ENCODE measurements at places on chromosomes 5 and 9. TPM values are rescaled to one million over a fixed set of nuclear protein-coding genes. Genes with fewer than 3 reads are reported as not detected.

FREM1 gene
- total RNA-seq, result not detected

ANKRD34B gene
- total RNA-seq, result 0.07 TPM

NREP gene
- 19.3 TPM for total RNA-seq

FRMPD1 gene
- not detected for total RNA-seq

SOX30 gene
- total RNA-seq, result 0.44 TPM

PCDHA2 gene
- not detected for total RNA-seq

CCNI2 gene
- 4.3 TPM for total RNA-seq

ZMAT2 gene
- total RNA-seq, result 55.3 TPM

SHISAL2B gene
- not detected for total RNA-seq

TARS1 gene
- 285 TPM for total RNA-seq

DNA sequence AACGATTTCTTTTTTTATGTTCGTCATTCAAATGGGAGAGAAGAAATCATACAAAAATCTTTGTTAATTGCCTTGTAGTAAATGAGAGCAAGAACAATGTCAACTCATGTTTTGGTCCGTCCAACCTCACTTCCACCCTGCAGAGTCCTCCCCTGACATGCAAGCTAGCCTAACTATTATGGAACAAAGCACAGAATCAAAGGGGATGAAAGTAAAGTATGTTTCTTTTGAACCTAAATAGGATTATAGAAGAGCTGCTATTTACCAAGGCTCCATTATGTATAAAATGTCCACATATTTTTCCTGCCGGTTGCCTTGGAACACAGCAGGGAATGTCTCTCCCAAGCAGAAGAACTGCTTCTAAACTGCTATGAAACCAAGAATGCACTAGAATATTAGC, 161.1 kb downstream of the MRPS30 start:
- no peak for DNase-seq

- DNase-seq, result peak; percentile 71
Measured at GRCh38 chr9:96020792-96021550, 145.5 kb downstream of the ERCC6L2 start.

- DNase-seq, result no peak
Measured at GRCh38 chr9:33472171-33472880, 1.4 kb downstream of the NOL6 start.

DNA sequence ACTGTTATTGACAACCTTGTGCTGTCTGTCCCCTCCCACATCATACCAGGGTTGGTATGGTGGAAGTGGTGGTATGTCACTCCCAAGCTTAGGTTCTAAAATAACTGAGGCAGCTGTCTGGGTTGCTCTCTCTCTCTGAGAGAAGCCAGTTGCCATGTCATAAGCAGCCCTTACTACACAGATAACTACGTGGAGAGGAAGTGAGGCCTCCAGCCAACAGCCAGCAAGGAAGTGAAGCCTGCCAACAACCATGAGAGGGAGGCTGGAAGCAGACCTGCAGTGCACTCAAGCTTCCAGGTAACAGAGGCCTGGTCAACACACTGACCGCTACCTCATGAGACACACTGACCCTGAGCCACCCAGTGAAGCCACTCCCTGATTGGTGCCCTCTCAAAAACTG, 18.6 kb downstream of the CTNNAL1 start:
- peak; percentile 12 for DNase-seq

DNA sequence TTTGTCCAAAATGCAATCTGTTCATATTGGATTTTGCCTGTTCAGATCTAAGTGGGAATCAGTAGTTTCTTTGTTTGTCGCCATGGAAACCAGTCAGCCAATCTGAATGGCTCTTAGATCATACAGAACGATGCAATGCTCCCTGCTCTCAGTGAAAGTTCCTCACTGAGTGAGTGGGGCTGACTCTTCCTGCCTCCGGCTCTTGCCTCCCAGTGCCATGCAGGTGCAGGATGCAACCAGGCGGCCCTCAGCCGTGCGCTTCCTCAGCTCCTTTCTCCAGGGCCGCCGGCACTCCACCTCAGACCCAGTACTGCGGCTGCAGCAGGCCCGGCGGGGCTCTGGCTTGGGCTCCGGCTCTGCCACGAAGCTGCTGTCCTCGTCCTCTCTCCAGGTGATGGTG, at the start of gene PTPDC1:
Gene PTPDC1, plus strand, starts transcription at position 151 of the 400 bp plus-strand sequence. Its CDS starts 67 bp downstream, at position 218.
- DNase-seq, result no peak

DNA sequence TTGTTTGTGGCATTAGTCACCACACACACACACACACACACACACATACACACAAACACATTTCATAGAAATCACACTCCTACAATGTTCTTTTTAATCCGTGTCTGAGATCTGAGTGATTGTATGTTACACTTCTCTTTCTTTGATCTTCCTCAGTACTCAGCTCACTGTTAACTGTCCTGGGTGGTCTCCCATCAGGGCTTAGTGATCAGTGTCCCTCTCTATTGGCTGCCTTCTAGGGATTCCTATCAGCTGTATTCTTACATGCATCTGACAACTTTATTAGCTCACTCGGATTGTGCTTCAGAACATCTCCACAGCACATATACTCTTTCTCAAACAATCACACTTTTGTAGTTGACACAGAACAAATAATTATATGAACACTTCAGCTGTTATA, 170.2 kb upstream of the POU5F2 start:
- DNase-seq, result no peak

GRCh38 chr9:135152614-135153334, 65.3 kb downstream of the OLFM1 start:
- no peak for DNase-seq

GRCh38 chr5:431001-431710, 11.8 kb upstream of the EXOC3 start:
- DNase-seq, result peak; percentile 73

GRCh38 chr9:133914442-133915342, 77.4 kb downstream of the VAV2 start:
- no peak for DNase-seq

- DNase-seq, result no peak
Measured at GRCh38 chr9:107760469-107761242, 271.1 kb upstream of the KLF4 start.

GRCh38 chr5:146753641-146754040, 124.9 kb downstream of the PPP2R2B start:
- no peak for DNase-seq

DNA sequence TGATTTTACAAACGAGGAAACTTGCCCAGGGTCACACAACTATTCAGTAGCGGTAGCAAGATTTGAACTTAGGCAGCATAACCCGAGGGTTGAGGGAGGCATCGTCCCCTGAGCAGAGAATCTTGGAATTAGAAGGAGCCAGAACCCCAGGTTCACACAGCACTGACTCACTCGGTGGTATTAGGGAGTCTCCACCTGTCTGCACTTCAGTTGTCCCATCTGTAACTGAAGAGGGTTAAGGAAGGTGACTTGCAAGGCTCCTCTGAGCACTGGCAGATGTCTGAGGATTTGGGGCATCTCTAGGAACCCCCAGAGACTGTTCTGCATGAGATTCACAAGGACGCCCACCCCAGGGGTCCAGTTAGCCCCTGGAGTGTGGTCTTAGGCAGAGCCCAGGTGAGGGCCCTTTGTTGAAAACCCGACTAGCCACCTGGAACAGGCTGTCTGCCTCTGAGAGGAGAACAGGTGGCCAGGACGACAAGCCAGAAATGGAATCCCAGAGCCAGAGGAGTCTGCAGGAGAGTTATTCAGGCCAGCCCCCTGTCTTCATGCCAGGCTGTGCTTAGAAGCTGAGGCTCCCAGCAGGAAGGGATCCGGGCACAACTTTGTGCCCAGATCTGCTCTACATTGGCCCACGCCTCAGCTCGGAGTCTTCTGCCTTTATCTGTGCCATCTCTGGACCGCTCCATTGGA, 50.0 kb upstream of the ORM1 start:
- DNase-seq, result no peak

DNA sequence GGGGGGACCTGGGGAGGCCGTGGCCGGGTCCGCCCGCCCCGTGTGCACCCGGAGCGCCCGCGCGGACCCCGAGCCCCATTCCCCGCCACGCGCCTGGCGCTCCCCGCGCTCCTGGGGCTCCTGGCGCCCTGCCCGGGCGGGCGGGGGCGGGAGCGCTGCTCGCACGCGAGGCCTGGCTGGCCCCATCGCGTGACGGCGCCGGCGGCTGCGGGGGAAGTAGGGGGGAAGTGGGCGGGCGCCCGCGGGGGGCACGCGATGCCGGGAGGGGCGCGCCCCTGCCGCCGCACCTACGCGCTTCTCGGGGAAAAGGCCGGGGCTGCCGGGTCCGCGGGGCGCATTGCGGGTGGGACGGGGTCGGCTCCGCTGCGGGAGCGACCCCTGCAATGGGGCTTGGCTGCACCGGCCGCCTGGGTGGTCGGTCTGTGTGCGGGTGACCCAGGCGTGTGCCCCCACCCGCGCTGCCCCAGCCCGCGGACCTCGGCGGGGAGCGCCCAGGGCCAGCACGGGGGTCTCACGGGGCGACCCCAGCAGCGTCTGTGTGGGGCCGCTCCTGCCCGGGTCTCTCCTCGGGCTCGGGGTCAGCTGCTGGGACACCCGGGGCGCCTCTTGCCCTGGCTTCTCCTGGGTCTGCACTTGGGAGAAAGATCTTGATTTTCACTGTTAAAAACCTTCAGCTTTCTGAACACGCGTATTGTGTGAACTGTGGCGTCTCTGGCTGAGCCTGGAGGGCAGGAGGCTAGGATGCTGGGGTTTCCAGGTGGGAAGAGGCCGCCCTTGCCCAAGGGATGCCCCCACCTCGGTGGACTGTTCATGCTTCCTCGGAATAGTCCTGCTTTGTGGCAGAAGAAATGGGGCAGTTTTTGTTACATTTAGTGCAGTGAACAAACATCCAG, 52.4 kb downstream of the AHRR start:
- DNase-seq, result peak; percentile 88
